ENCODE measurements at places on chromosomes 6 and 20. TPM values are rescaled to one million over a fixed set of nuclear protein-coding genes. Genes with fewer than 3 reads are reported as not detected.

The CLDN20 gene
- total RNA-seq = not detected

The CCND3 gene
- 356 TPM for total RNA-seq

The ZNF334 gene
- total RNA-seq = 2.3 TPM

The HIVEP2 gene
- total RNA-seq = 34.4 TPM

The ENPP5 gene
- total RNA-seq = 0.21 TPM

The KIFC1 gene
- total RNA-seq = 58.6 TPM

The BTNL2 gene
- not detected for total RNA-seq
